ENCODE measurements at places on chromosomes 4 and X. TPM values are rescaled to one million over a fixed set of nuclear protein-coding genes. Genes with fewer than 3 reads are reported as not detected.
A peak's percentile ranks its signal among the peaks of the same experiment; 100 is the strongest.

DNA sequence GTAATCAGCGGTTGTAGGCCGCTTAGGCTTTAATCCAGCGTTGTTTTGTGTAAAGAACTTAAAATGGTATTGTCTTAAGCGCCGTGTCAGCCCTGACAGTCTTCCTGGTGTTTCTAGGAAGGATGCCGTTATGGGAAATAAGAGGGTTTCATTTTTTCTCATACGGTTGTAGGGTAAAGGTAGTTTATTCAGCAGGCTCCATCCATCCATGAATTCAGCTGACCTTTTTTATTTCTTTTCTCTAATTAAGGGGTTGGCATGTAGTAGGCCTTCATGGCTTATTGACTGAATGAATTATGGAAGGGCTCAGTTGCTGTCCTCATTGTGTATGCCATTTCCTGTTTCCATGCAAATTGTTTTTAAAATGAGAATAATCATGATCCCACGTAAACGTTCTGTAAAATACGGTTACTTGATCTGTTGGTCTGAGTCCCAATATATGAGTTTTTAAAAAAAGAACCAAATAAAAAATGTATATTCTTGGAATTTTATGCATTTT lies 693 bp downstream of the OCIAD1 start:
- no peaks in the 10 kb centered on the region for H3K27me3 ChIP-seq
- peak overlapping the region; percentile 91 for H3K27ac ChIP-seq
- DNase-seq: no peak
- peak overlapping the region; percentile 98 for H3K4me3 ChIP-seq

DNA sequence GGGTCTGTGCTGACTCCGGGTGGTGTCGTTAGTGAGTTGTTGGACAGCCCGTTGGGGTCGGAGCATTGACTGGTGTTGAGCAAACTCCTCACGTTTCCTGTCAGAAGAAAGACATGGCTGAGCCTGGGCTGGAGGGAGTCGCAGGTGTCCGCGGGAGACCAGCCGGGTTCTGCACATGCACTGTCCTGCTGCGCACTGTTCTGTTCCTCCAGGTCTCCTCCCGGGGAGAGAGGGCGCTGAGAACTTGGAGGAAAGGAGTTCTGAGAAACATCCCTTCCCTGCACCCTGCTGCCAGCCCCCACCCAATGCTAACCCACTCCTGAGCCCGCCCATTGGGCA lies 1.1 kb downstream of the ZNF141 start:
- H3K36me3 ChIP-seq: no peaks in the 10 kb centered on the region
- H3K27ac ChIP-seq: peak overlapping the region; percentile 85
- H3K27me3 ChIP-seq: no peaks in the 10 kb centered on the region
- H3K4me1 ChIP-seq: peaks cover 9% of the 10 kb centered on the region
- peak overlapping the region; percentile 91 for H3K4me3 ChIP-seq
- DNase-seq: no peak

DNA sequence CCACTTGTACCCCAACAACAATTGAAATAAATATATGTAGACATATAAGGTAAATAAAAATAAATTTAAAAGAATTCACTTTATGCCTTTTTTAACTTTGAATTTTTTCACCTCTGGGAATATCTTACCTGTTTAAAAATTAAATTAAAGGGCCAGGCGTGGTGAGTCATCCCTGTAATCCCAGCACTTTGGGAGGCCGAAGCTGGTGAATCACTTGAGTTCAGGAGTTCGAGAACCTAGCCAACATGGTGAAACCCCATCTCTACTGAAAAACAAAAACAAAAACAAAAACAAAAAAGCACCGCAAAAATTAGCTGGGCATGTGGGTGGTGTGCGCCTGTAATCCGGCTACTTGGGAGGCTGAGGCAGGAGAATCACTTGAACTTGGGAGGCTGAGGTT lies 164.8 kb downstream of the AASDH start:
- no peaks in the 10 kb centered on the region for H3K27me3 ChIP-seq
- H3K4me3 ChIP-seq: no peak overlapping the region
- H3K4me1 ChIP-seq: no peaks in the 10 kb centered on the region
- no peak overlapping the region for H3K27ac ChIP-seq

DNA sequence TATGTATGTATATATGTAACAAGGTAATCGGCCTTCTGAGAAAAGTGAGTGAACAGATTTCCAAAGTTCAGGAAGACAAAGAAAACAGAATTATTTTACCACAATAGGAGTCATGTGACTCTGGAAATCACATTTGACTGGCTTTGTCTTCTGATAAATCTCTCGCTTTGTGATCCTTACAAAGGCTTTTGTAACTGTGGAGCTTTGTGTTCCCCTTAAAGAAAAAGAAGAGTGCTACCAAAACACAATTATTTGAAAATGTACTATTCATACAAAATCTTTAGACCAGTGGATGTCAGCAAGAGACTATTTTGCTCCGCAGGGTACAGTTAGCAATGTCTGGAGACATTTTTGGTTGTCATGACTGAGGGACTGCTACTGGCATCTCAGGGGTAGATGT lies 238.8 kb downstream of the LDB2 start:
- no peaks in the 10 kb centered on the region for H3K4me1 ChIP-seq
- no peak overlapping the region for H3K4me3 ChIP-seq
- H3K27me3 ChIP-seq: no peaks in the 10 kb centered on the region
- no peak overlapping the region for H3K27ac ChIP-seq
- DNase-seq: no peak
- no peaks in the 10 kb centered on the region for H3K36me3 ChIP-seq

GRCh38 chrX:32501606-32502005 lies 709.7 kb downstream of the DMD start:
- DNase-seq: no peak
- no peaks in the 10 kb centered on the region for H3K4me1 ChIP-seq
- H3K27me3 ChIP-seq: no peaks in the 10 kb centered on the region

DNA sequence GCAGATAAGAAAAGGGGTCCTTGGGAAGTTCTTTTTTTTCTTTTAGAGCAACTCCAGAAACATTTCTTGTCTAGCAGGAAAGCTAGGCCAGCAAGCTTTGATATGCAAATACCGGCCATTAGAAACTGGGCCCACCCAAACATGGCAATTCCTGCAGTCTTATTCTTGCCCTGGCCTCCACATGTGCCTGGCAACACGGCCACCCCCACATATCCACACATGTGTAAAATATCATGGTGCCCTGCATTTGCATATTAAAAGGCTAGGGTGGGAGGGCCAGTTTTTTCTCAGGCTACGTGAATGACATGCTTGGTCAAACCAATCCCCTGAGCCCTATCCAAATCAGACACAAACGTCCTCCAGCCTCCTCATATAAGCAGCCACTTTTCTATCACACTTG lies 171.7 kb upstream of the ZCCHC13 start:
- no peaks in the 10 kb centered on the region for H3K36me3 ChIP-seq
- DNase-seq: no peak
- no peaks in the 10 kb centered on the region for H3K27me3 ChIP-seq
- H3K4me3 ChIP-seq: no peak overlapping the region
- H3K27ac ChIP-seq: no peak overlapping the region
- no peaks in the 10 kb centered on the region for H3K4me1 ChIP-seq

- DNase-seq: no peak
- H3K27me3 ChIP-seq: no peaks in the 10 kb centered on the region
- H3K27ac ChIP-seq: no peak overlapping the region
These were observed 63.3 kb downstream of the MOSPD2 start for GRCh38 chrX:14936561-14936960.

- no peaks in the 10 kb centered on the region for H3K27me3 ChIP-seq
- H3K4me3 ChIP-seq: no peak overlapping the region
- no peaks in the 10 kb centered on the region for H3K36me3 ChIP-seq
- no peak overlapping the region for H3K27ac ChIP-seq
- H3K4me1 ChIP-seq: peaks cover 9% of the 10 kb centered on the region
These were observed 24.7 kb downstream of the USP53 start for GRCh38 chr4:119237201-119237600.

DNA sequence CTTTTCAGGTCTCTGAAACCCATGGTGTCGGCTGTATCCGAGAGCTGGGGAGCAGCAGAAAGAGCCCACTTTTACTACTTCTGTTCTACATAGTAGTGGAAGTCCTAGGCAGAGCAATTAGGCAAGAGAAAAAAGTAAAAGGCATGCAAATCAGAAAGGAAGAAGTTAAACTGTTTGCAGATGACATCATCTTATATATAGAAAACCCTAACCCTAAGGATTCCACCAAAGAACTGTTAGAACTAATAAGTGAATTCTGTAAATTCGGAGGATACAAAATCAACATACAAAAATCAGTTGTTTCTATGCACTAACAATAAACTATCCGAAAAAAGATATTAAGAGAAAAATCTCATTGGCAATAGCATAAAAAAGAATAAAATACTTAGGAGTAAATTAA lies 95.3 kb downstream of the POLA1 start:
- no peaks in the 10 kb centered on the region for H3K4me1 ChIP-seq
- no peaks in the 10 kb centered on the region for H3K36me3 ChIP-seq
- H3K27me3 ChIP-seq: no peaks in the 10 kb centered on the region
- no peak overlapping the region for H3K27ac ChIP-seq

DNA sequence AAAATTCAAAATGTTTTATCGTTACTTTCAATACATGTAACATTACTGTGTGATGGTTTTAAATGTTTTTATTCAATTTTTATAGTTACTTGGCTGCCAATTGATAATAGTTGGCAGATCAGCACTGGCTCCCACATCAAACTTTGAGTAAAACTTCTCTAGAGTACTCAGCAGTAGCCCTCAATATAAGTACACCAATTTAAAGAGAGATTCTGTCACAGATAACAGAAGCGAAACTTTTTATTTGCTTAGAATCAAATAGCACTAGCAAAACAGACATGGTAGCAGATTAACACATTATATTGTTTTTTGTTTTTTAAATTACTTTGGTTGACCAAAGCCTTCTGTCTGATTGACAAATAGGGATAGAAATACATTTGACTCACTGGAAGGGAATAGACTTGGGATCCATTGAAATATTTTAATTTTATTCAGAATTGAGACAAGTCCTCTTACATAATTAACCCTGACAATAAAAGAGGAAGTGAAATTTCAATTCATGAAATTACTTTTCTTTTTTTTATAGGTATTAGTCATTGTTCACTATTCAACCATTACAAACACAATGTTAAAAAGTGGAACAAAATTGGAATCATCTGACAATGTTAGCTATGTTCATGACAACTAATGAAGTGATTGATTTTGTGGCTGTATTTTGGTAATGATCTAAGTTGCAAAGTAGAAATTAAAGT lies 554.9 kb downstream of the KLHL4 start:
- H3K27ac ChIP-seq: no peak overlapping the region
- no peak for DNase-seq
- H3K4me3 ChIP-seq: no peak overlapping the region
- no peaks in the 10 kb centered on the region for H3K4me1 ChIP-seq
- H3K27me3 ChIP-seq: no peaks in the 10 kb centered on the region

DNA sequence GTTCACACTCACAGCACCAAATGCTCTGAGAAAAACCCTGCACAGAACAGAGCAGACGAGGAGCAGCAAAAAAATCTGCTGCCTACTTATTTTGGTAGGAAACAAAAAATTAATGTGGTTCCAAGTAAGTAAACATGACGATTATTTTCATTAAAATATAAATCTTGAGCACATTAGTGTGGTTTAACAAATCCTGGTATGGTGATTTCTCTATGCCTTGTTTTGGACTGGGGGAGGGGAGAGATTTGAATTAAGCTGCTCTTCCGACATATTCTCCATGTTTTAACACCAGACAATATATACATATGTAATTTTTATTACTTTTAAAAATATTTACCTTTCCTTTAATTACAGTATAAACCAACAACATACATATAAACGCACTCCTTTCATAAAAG lies 1.8 kb downstream of the CAMK2D start:
- DNase-seq: no peak
- no peaks in the 10 kb centered on the region for H3K36me3 ChIP-seq
- peak overlapping the region; percentile 97 for H3K4me3 ChIP-seq
- no peaks in the 10 kb centered on the region for H3K27me3 ChIP-seq

DNA sequence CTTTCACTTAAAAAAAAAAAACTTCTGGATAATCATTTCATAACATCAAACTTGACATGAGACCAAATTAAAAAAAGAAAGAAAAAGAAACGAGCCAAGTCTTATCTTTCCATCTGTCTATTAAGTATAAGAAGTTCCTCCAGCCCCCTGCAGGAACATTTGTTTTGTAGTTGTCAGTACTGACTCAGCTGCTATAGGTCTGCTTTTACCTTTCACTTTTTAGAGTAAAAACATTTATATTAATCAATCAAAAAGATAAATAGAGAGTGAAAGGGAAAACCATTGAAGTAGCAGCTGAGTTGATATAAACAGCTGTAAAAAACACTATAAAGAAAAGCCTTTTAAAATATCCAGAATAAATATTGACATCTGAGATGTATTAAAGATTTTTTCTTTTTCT lies 46.1 kb downstream of the CCDC158 start:
- H3K36me3 ChIP-seq: no peaks in the 10 kb centered on the region
- H3K4me1 ChIP-seq: no peaks in the 10 kb centered on the region
- no peaks in the 10 kb centered on the region for H3K27me3 ChIP-seq

- H3K36me3 ChIP-seq: no peaks in the 10 kb centered on the region
- no peak overlapping the region for H3K27ac ChIP-seq
These were observed 191.6 kb downstream of the ANAPC10 start for GRCh38 chr4:144906181-144906925.

DNA sequence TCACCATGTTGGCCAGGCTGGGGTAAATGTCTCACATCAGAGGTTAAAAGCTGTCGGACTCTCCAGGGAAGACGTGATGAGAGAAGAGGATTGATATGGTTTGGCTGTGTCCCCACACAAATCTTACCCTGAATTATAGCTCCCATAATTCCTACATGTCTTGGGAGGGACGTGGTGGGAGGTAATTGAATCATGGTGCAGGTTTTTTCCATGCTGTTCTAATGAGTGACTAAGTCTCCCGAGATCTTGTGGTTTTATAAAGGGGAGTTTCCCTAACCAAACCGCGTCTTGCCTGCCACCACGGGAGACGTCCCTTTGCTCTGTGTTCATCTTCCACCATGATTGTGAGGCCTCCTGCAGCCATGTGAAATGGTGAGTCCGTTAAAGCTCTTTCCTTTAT lies 64.4 kb downstream of the ASMT start:
- no peak overlapping the region for H3K4me3 ChIP-seq
- no peaks in the 10 kb centered on the region for H3K4me1 ChIP-seq
- no peak overlapping the region for H3K27ac ChIP-seq
- no peaks in the 10 kb centered on the region for H3K27me3 ChIP-seq
- no peaks in the 10 kb centered on the region for H3K36me3 ChIP-seq

- no peak overlapping the region for H3K4me3 ChIP-seq
- DNase-seq: no peak
- peaks cover 13% of the 10 kb centered on the region for H3K4me1 ChIP-seq
- H3K27ac ChIP-seq: no peak overlapping the region
These were observed 76.2 kb upstream of the CD99 start for GRCh38 chrX:2614911-2615310.

- H3K36me3 ChIP-seq: no peaks in the 10 kb centered on the region
- no peaks in the 10 kb centered on the region for H3K27me3 ChIP-seq
- no peak overlapping the region for H3K27ac ChIP-seq
- no peaks in the 10 kb centered on the region for H3K4me1 ChIP-seq
- DNase-seq: no peak
These were observed 56.3 kb downstream of the CYTL1 start for GRCh38 chr4:4962928-4963327.

- peaks cover 10% of the 10 kb centered on the region for H3K4me1 ChIP-seq
- peaks cover 6% of the 10 kb centered on the region for H3K27me3 ChIP-seq
- H3K4me3 ChIP-seq: no peak overlapping the region
These were observed 3.4 kb downstream of the SEPTIN11 start for GRCh38 chr4:76952656-76953582.

Gene SPIN2A
- 1.0 TPM for total RNA-seq

Gene POU4F2
- not detected for total RNA-seq

Gene SLC9B1
- total RNA-seq: 1.5 TPM

Gene MAGEE1
- 10.7 TPM for total RNA-seq

Gene NLGN3
- 2.3 TPM for total RNA-seq

Gene MTMR8
- total RNA-seq: 6.2 TPM

Gene CXCL11
- total RNA-seq: not detected

Gene MORC4
- 8.2 TPM for total RNA-seq

Gene ARSJ
- not detected for total RNA-seq

Gene OTUD6A
- not detected for total RNA-seq

Gene TCEAL2
- 1.8 TPM for total RNA-seq

Data from naive thymus-derived CD4-positive, alpha-beta T cell (primary cell).